ENCODE measurements at places on chromosomes 3 and 15.

GRCh38 chr3:177836671-177837070 is 639.4 kb upstream of the TBL1XR1 start:
- no peak for DNase-seq

GRCh38 chr3:133506215-133506901 is 67.1 kb upstream of the CDV3 start:
- DNase-seq, result no peak

- DNase-seq, result no peak
Observed at GRCh38 chr3:55252921-55253320, 234.2 kb downstream of the WNT5A start.

DNA sequence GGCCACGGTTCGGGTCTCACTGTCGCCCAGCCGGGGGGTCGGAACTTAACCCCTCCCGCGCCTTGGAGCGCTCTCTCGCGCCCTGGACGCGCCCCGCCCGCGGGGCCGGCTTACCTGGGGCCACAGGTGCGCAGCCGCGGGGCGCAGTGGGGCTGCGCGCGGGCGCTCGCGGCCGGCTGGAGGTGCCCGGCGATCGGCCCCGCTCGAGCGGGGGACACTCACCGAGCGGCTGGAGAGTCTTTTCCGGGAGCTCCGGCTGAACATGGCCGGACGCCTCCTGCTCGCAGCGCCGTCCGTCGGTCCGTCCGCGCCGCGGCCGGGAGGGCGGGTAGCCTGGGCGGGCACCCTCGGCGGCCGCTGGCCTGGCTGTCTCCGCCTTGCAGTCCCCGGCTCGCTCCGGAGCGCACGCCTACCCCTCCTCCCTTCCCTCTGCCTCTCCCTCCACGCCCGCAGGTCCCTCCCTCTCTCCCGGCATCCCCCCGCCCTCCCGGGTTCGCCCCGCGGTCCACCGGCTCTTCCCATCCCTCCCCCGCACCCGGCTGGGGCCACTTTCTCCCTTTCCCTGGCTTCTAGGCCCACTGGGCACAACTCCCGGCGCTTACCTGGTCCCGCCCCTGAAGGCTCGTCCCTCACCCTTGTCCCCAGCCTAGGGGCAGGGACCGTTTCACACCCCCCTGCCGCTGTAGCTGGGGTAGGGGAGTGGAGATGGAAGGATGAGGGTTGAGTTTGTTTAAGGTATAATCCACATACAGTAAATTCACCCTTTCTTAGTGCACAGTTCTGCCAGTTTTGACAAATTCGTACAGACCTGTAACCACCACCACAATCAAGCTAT is 220.1 kb upstream of the PRICKLE2 start:
- DNase-seq, result no peak

DNA sequence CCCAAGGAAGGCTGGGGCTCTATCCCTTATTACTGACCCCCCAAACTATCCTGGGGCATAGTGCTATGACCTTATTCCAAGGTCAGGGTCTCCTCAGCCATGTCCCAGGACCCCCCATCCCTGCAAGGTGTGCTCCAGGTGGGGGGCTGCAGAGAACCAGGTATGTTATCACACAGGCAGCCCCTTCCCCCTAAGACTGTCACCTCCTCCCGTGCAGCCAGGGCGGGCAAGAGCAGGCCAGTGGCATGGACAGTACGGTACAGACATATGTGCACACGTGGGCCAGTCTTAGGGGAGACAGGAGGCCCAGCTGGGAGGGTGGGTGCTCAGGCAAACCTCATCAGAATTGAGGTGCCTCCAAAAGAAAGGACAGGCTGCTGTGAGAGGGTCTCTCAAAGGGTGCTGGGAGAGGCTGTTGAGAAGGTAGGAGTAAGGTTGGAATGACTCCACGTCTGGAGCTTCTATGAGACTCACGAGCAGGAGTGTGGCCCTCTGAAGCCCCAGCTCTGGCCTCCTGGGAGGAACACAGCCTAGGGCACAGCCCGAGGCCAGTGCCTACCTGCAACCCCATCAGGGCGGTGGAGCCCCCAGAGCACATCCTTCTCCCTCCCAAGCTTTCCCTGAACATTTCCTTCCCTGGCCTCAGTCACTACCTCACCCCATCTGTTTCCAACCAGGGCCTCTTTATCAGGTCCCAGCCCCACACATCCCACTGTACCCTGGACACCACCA is 1.7 kb upstream of the COL7A1 start:
- DNase-seq, result no peak

- no peak for DNase-seq
Observed at GRCh38 chr15:69076756-69077155, 62.3 kb downstream of the NOX5 start.

GRCh38 chr3:62371720-62372591 is 1.4 kb downstream of the FEZF2 start:
- DNase-seq, result no peak

DNA sequence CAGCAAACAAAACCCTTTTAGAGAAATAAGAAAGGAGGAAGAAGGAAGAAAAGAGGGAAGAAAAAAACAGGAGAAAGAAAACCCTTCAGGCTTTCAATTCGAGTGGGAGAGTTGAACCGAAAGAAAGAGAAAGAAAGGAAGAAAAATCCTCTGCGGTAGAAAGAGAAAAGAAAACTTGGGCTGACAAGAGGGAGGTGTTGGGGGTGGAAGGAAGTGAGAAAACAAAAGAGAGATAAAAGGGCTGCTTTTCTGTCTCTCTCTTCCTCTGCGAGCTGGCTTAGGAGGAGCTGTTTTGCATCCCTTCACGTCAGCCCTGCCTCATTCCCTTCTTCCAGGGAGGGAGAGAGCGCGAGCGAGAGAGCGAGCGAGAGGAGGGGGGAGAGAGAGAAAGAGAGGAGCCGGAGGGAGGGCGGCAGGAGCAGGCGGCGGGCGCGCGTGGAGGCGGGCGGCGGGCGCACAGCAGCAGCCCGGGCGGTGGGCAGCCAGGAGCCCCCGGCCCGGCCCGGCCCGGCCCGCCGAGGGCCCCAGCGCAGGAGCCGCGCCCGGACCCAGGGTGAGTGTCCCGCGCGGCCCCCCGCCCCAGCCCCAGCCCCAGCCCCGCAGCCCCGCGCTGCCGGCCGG is at the start of gene ZNF710:
Gene ZNF710 (plus strand): TSS at position 263 of the 621 bp plus-strand sequence. CDS start 65,814 bp downstream, outside the sequence.
- DNase-seq, result no peak

GRCh38 chr3:57078344-57078634 is 17.8 kb downstream of the SPATA12 start:
- DNase-seq, result no peak

GRCh38 chr3:3296979-3297381 is 117.5 kb upstream of the CRBN start:
- DNase-seq, result no peak

DNA sequence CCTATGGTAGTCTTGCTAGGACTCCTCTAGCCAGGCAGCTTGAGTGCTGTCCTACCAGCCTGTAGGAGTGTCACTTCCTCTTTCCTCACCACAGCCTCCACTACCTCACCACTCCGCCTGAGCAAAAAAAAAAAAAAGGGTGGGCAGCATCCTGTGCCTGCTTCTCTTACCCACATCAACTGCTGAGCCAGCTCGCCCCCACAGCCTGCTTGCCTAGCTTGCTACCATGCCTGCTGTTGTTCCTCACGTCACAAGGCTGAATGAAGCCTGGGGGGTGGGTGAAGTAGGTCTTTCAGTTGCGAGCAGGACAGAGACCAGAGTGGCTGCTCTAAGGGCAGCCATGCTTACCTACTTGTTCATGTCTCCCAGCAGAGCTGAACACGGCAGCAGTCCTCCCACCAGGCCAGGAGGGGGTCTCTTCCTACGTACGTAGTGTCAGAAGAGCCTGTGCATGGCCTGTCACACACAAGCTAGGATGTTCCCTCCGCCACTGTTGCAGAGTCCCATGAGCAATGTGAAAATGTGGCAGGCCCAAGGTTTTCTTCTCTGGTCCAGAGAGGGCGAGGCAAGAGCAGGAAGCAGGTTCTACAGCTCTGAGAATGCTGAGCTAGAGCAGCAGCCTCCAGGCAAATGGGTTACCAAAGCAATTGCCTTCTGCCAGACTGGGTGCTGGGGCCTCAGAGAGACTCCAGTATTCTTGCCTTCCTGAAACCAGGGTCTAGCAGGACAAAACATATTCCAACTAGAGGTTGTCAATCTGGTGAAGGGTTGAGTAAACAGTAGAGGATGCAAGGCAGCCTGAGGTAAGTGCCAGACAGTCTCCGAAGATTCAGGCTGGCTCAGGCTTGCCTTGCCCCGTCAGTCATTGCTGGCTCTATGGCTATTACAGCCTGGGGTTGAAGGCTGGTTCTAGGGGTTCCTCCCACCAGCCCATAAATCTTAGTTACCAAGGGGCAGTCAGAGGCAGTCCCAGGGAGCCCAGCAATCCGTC is 8.1 kb downstream of the PPM1M start:
- DNase-seq, result no peak

DNA sequence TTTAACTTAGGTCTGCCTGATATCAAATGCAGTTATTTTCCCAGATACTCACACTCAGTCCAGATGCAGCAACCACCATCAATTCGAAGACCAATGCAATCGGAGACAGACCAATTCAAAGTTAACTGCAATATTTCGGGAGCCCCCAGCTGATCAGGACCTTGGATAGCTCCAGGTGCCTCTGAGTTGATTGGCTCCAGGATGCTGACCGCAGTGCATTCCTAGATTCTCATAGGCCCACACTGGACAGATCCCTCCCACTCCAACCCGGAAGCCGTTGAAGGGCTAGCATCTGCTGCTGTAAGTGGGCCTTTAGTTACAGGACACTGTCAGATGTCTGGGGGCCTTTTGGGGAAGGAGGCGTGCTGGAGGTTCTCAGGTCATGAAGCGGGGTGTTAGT is 89.5 kb upstream of the ATP2B2 start:
- DNase-seq, result peak; percentile 4

- peak; percentile 45 for DNase-seq
Observed at GRCh38 chr3:45226206-45226915, at the start of gene TMEM158. TSS of gene TMEM158 (minus strand) at chr3:45226287. CDS start at chr3:45226027, 260 bp downstream.

- no peak for DNase-seq
Observed at GRCh38 chr3:100880072-100880471, 113.1 kb downstream of the ABI3BP start.

GRCh38 chr15:85036716-85037115 is 55.1 kb downstream of the PDE8A start:
- DNase-seq, result no peak

DNA sequence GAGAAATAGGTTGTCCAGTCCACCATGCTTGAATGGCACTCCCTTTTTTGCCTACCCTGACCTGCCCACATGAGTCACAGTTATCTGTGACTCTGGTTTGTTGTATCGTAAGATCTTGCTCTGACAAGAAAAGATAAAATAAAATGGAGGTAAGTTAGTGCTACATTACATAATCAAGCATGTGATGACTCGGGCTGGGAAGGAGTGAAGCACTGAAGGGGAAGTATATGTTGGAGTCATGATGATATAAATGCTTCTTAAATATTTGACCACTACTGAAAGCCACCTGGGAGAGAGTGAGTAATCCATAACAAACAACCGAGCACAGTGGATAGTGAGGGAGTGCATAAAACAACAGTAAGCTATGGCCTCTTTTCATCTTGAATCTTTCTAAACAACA is 124.4 kb downstream of the SHOX2 start:
- DNase-seq, result no peak

DNA sequence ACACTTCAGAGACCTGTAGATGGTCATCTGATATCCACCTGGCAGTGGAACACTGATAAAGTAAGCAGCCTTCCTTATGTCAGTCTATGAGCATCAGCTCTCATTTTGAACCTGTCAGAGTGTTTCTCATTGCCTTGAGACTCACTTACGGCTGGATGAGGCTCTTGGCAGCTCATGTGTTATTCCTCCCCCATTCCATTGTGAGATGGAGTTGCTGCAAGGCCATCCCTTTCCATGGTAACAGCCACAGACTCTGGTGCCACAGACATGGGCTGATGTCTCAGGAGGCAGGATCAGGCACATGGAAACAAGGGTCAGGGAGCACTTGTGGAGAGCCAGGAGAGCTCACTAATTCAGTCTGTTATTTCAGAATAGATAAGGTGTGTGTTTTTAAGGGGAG is 11.9 kb downstream of the KCNAB1 start:
- DNase-seq, result no peak

DNA sequence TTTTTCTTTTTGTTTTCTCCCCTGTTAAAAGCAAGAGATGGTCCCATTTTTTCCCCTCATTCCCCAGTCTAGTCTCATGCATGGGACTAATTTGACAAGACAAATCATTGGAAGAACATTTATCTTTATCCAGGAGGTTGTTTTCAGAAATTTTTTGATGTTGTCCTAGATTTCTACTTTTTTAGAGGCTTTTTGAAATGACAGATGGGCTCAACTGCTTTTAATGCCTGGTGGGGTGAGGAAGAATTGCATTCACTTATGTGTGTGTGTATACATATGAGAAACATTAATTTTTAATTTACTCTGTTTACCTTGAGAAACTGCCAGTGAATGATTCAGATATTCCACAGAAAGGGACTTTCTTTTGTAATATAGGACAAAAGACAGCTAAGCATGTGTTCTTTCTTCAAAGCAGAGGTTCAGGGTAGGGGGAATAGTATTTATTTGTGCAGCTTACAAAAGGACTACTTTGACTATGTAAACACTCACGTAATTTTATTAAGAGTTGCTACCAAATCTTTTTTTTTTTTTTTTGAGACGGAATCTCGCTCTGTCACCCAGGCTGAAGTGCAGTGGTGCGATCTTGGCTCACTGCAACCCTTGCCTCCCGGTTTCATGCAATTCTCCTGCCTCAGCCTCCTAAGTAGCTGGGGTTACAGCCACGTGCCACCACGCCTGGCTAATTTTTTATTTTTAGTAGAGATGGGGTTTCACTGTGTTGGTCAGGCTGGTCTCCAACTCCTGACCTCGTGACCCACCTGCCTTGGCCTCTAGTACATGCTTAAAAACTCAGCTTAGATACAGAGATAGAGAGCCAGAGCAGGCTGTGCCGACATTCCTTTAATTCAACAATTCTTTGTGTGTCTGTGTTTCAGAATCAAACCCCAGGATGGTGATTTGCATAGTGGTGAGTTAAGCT is 130.1 kb upstream of the RARB start:
- no peak for DNase-seq

DNA sequence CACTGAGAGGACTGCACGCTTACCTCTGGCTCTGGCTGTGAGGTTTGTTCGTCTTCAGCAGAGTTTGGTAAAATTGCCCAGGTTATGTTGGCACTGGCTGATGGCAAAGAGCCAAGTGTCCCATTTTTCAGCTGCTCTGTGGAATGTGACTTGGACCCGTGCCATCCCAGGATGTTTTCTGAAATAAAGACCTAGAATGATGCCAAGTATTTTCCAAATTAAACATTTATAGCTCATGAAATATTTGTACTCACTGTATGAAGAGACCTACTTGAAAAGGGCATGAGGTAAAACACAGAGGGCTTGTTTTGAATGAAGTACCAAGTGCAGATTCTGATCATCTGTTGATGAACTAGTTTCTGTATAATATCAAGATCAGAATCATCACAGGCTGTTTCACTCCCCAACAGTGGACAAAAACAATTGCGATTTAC is 200.5 kb downstream of the STT3B start:
- DNase-seq, result no peak

Data from stimulated activated CD8-positive, alpha-beta memory T cell treated with anti-CD3 and anti-CD28 coated beads, Interleukin-7, amount 100 ng/mL, for 1 hour (primary cell).